ENCODE measurements at places on chromosomes 16 and 17.

- no peak for DNase-seq
Observed at GRCh38 chr16:84941921-84942320, 69.4 kb downstream of the ZDHHC7 start.

GRCh38 chr17:76988796-76989195, 120.6 kb downstream of the MGAT5B start:
- DNase-seq, result no peak

DNA sequence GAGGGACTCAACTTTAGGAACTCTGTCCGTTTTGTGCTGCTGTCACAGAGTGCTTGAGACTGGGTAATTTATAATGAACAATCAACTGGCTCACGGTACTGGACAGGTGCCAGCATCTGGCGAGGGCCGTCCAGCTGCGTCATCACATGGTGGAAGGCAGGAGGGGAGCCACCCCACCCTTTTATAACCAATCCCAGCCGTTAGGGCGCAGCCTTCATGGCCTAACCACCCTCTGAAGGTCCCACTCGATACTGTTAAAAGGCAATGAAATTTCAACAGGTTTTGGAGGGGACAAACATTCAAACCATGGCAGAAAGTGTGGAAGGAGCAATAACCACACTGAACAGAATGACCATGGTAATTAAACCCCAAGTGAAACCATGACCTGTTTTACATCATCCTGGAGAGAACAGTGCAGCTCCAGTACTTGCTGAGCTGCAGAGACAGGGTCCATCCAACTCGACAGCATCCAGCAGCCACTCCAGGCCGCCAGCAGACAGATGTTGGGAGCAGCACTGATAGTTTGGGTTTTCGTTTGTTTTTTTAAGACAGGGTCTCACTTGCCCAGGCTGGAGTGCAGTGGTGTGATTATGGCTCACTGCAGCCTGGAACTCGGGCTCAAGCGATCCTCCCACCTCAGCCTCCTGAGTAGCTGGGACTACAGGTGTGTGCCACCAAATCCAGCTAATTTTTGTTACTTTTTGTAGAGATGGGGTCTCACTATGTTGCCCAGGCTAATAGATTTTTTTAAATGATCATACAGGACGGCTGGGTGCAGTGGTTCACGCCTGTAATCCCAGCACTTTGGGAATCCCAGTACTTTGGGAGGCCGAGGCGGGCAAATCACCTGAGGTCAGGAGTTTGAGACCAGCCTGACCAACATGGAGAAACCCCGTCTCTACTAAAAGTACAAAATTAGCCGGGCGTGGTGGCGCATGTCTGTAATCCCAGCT, 11.0 kb downstream of the CHMP6 start:
- DNase-seq, result peak; percentile 64

DNA sequence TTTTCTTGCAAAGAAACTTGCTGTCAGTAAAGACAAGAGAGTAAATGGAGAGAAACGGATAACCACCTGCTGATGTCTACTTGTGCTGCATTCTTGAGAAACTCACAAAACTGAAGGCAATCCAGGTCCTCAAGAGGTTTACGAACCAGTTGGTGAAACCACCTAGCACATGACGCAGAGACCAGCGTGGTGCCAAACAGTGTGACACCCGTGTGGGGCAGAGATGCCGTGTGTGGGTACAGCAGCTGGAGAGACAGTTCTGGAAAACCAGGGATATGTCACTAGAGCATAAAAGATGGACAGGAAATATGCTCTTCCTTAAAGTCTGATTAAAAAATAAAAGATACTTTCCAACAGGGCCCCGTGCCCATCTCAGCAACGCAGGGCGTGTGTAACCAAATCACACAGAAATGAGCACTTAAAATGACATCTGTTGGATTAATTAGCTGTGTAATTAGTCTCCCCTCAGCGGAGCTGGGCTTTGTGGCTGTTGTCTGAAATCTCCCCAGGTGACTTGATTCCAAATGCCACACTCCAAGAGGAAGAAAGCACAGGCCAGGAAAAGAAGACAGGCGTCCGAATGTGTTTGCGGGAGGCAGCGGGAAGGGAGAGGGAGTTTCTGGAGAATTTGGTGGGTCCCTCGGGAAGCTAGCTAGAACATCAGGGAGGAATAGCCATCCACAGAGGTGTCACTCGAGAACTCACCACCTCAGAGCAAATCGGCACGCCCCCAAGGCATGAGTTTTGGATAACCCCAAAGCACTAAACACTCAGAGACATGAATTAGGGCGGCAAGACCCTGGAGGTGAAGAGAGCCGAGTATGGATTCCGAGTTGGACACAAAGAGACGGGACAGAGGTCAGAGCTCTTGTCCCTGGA, 109.8 kb downstream of the ZFHX3 start:
- DNase-seq, result peak; percentile 48

DNA sequence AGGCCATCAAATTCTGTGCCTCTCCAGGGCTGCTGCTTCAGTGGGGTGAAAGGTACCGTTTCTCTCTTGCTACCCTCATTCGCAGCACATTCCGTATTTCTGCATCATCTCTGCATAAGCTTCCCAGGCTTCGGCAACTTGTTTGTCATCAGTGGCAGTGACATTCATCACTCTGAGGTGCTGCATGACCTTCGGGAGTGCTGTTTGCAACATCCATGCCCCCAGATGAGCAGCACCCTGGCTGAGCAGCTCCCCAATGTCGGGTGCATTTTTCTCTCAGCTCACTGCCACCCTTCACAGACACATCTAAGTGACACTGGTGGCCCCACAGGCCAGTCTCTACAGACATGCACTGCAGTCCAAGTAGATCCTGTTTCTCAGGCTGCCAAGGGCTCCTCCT, 3.8 kb downstream of the CREBBP start:
- DNase-seq, result no peak

DNA sequence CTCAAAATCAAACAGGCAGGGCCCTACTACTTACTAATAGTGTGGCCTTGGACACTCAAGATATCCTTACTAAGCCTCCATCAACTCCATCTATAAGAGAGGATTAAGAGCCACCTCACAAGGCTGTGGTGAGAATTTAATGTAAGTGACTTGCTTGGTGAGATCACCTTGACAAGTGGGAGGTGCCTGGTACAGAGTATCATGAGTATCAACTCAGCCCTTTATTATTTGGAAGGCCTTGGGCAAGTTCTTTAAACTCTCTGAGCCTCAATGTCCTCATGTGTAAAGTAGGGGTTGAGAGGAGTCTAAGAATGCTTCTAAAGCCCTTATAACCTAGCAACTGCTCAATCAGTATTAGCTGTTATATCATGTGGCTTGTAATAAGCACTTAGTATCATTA, 15.0 kb downstream of the THUMPD1 start:
- no peak for DNase-seq

DNA sequence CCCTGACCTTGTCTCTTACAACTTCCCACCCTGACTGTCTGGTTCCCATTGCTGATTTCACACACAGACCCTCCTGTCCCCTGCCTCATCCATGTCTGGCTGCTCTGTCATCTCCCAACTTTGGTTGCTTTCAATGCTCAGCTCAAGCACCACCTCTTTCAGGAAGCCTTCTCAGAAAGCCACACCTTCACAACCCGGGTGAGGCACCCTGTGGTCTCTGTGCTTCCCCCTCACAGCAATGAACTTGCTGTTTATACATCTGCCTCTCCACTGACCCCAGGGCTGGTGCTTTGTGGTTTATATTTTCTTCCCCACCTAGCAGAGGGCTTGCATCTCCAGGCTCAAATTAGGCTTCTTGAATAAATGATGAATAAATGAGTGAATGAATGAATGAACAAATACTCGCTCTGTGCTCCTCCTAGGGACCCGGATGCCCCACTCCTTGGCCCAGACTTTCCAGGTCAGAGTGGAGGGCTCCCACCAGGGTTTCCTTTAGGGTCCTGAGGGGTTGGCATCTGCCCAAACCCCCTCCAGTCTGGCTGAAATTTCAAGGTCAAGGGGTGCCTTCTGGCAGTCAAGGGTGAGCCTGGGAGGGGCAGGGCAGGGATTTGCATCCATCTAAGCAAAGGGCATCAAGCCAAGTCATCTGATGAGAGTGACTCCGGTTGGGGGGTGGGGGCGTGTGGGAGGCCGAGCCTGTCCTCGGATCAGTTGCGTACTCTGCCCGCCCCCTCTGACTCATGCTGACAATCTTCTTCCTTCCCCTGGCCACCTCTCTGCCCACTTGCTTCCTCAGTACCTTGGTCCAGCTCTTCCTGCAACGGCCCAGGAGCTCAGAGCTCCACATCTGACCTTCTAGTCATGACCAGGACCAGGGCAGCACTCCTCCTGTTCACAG, at the start of gene ITGAX:
Gene ITGAX, plus strand, starts transcription at position 783 of the 898 bp plus-strand sequence. Its CDS starts 79 bp downstream, at position 862.
- DNase-seq, result peak; percentile 77

DNA sequence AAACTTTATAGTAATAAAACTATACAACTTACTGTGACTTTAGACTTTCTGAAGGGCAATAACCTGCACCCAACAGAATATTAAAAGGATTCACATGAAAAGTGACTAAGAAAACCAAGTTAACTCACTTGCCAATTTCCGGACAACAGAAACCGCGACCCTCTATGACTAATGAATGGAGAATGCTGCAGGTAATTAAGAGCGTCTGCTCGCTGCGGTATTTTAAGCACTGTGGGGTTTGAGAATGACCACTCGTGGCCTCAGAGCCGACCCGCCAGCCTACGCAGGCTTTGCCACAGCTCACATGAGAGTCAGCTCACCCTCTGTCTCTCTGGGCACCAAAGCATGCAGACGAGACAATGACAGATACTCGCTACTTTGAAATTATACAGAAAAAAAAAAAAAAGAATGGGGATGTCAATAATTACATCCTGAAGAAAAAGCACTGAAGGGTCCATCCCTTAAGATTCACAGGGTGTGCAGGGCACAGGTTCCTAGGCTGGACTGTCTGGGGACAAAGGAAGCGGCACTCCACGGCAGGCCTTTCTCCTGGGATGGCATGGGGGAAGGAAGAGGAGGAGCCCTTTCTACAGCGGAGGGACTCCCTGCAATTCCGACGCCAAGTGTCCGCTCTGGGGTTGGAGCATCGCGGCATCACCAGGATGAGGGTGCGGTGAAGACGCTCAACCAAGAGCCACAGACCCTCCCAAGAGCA, 35.0 kb downstream of the ZCCHC14 start:
- DNase-seq, result peak; percentile 81

DNA sequence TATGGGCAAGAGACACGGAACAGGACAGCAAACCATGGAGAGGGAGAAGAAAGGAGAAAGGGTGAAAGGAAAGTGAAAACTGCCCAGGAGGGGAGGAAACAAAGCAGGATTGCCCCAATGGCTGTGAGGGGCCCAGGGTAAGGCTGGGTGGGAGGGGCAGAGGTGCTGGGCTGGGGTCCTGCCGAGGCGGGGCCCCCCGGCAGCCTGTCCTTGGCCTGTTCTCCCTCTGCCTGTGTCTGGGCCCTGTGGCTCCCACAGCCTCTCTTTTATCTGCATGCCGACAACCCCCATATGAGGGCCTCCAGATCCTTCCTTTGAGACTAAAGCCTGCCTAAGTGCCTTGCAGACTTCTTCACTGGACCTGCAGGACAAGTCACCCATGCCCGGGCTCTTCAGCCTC, 15.5 kb downstream of the ZNHIT3 start:
- peak; percentile 55 for DNase-seq

DNA sequence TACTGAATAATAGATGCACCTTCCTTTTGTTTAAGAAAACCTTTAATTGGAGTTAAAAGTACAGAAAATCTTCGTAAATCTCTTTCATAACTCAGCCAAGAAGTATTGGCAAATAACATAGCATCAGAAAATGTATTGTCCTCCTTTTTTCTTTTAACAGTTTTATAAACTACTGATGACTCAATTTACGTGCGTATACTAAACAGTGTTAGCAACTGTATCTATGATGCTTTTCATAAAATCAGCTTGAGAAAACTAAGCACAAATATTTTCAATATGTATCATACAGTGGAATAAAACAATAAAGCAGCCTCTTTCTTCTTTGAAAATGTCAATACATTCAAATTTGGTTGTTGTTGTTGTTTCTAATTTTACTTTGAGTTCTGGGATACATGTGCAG, 88.6 kb downstream of the STXBP4 start:
- no peak for DNase-seq

GRCh38 chr16:11797957-11798299, 870 bp upstream of the ZC3H7A start:
- DNase-seq, result peak; percentile 70

DNA sequence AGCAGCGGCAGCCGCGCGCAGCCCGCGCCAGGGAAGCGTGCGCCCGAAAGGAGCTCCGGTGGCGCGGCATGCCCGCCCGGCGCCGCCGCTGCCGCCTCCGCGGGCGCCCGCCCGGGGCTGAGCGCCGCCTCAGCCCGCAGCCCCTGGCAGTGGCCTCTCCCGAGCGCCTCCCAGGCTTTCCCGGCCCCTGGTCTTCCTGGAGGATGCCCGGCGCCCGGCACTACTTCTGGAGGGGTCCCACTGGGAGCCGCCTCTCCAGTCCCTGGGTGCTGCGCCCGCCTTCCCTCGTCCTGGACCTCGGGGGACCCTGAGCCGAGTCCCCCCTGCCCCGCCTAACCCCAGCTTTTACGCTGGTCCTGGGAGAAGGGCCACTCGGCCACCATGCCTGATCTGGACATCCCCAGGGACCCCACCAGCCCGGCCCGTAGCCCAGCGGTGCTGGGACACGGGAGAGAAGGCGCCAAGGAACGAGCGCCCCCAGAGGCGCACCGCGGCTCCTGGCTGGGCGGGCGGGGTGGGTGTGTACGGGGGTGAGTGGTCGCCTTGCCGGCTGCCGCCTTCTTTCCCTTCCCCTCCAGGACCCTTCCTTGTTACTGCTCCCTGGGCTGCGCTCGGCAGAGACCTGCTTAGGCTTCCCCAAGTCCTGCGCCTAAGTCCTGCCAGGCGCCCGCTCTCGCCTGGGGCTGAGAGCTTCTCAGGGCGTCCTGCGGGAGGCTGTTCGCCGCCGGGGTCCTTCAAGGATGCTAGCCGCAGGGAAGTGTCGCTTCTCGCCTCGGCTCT, 704 bp downstream of the ASIC2 start:
- DNase-seq, result no peak

DNA sequence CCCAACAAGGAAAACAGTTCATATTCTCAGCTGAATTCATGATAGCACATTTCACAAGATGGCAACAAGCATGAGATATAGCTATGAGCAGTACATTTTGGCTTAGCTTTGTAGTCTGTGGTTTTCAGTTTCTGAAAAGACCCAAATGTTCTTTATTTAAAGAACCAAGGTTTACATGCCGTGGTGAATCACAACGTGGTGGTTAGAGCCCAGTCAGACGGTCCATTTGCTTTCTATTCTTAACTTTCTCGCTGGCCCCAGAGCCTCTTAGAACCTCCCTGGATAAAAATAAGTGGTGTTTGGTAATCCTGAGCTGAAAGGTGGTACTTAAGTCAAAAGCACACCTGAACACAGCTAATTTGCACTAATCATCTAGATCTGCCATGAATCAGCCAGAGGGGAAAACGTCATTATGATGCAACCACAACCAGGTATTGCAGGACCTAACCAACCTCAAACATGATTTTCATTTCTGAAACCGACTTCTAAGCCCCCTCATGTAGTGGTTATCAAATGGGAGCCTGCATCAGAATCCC, 18.6 kb upstream of the HAPSTR1 start:
- peak; percentile 67 for DNase-seq
